ENCODE measurements at places on chromosomes 7 and 10.

GRCh38 chr10:3141351-3142005 lies 31.1 kb downstream of the PITRM1 start:
- no peak for DNase-seq

DNA sequence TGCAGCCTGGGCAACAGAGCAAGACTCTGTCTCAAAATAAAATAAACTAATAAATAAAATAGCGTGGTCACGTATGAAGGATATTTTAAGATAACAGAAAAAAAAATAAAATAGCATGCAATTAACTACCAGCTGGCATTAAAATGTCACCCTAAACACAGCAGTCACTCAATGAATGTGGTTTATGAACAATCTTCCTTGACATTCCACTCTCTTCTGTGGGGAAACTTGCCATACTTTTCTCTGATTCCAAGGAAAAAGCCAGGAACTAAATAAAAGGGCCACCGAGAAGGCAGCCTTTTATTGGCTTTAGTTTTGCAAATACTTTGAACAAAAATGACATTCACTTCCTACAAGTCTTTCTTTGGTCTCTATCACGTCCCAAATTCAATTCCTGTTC lies 266.6 kb downstream of the PARD3 start:
- DNase-seq = no peak

GRCh38 chr10:841535-841934 lies 90.0 kb downstream of the LARP4B start:
- no peak for DNase-seq

GRCh38 chr7:116984511-116984910 lies 31.2 kb downstream of the ST7 start:
- DNase-seq = no peak

GRCh38 chr10:70295321-70295720 lies 11.5 kb upstream of the NPFFR1 start:
- DNase-seq = no peak

DNA sequence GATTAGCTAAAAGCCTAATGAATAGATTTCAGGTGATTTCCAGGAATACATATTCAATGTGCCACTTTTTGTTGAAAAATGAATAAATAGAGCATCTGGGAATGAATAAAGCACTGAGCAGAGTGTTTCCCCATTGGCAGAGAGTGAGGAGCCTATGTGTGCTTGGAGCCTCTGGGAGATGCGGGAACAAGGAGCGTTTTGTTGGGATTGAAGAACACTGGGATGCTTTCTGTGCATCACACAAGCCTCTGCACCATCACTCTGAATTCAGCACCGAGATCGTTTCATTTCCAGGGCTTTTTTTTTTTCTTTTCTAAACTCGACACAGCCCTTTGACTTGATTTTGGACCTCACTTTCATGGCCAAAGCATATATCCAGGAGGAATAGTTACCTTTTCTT lies 111.4 kb downstream of the BAMBI start:
- no peak for DNase-seq

DNA sequence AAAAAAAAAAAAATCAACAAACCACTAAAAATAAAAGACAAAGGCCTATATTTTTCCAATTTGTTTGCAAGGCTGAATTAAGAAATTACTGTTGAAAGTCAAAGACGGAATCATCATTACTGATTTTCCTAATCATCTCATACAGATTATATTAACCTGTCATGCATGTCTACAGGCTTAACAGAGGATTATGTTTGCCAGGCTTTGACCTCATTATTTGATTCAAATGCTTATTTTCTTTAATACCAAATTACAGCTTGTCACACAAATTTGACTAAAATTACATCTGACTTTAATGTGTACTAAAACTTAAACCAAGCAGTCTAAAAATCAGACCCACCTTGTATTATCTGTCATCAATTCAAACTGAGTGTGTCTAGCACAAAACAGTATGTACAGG lies 21.2 kb downstream of the KIF5B start:
- no peak for DNase-seq

DNA sequence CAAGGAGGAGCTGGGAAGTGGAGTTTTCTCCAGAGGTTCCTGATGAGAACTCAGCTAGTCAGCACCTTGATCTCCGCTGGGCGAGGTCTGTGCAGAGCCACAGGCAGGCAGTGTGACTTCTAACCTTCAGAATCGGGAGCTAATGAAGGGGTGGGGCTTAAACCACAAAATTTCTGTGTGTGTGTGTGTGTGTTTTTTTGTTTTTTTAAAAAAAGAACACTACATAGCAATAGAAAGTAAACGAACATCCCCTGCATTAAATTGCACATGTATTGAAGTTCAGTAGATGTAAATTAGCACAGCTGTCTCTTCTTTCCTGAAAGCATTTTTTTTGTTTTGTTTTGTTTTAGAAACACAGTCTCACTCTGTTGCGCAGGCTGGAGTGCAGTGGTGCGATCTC lies 46.2 kb downstream of the RBM17 start:
- no peak for DNase-seq

DNA sequence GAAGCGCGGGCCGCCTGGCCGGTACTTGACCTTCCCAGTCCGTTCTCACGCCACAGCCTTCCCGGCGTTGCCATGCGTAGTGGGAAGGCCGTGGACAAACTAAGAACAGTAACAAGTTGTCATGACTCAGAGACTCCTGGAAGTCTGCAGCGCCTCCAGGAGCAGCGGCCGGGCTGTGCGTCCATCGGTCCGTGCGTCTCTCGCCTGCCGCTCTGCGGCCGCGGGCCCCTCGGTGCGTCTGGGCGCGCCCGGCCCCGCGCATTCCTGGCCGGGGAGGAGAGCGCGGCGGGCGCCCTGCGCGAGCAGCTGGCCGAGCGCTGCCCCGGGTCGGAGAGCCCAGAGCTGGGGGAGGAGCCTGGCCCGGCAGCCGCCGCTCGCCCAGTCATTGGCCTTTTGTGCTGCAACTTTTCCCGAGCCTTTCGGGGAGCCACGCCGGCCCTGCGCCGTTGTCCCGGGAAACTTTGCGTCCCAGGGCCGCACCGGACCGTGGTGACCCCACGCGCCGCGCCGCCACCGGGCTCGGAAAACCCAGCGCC lies 123.7 kb downstream of the TACC2 start:
- DNase-seq = peak; percentile 95

- no peak for DNase-seq
These were observed 254.5 kb downstream of the SORCS3 start for GRCh38 chr10:104895541-104895940.

DNA sequence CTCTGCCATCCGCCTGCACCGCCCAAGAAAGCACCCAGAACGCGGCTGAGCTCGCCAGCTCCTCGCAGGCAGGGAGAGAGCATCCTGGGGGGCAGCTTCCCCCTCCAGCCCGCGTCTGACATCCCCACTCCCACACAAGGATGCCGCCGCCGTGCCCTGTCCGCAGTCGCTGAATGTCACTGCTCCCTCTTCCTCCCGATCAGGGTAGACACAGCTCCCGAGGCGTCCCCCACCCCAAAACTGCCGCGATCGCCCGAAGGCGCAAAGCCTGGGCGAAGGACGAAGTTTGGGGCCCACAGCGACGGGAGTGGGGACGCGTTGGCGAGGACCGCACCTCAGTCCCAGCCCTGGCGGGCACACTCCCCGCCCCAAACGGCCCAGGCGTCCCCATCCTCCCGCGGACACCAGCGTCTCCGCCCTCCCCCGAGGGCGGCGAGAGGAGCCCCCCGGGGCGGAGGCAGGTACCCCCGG lies 1.5 kb upstream of the KAT6B start:
- no peak for DNase-seq

- no peak for DNase-seq
These were observed 46.5 kb downstream of the DRGX start for GRCh38 chr10:49349390-49349789.

GRCh38 chr10:58982470-58983239 lies 193.8 kb upstream of the PHYHIPL start:
- no peak for DNase-seq

DNA sequence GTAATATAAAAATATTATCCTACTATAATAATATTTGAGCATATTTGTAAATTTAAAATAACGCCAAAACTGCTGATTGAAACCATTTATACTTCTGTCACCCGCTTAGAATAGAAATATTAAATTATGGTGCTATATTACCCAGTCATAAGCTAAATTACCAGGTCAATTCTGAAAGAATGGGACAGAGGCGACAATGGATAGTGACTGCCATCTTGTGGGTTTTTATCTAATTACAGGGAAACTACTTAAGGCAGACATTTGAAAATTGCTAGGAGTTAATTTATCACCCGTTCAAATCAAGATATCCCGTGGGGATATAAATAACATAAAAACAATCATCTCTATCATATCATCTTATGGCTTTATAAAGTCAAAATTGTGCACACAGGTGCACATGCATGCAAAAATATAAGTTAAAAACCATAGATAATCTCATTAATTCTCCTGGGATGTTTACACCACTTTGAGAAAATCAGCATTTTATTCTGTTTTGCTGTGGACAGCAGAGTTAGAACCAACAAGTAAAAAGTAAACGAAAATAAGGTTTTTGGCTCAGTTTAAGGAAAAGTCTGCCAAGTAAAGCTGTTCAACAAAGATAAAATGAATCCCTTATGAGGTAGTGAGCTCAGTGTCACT lies 41.3 kb upstream of the HPSE2 start:
- DNase-seq = peak; percentile 43

DNA sequence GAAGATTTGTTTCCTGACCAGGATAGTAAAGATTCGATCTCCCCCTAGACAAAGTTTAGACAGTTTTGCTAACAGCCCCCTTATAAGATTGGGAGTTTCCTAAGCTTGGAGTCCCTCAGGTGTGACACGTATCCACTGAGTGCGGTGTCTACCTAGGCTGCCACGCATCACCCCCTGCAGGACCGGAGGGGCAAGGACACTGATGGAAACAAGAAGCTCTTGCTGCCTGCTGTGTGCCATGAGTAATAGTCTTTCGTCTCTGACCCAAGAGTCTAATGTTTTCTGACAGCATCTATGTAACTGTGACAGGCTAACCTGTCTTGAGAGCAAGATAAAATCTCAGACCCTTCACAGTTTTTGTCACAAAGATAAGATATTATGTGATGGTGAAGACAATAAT lies 173.5 kb downstream of the SEMA3E start:
- DNase-seq = peak; percentile 4

DNA sequence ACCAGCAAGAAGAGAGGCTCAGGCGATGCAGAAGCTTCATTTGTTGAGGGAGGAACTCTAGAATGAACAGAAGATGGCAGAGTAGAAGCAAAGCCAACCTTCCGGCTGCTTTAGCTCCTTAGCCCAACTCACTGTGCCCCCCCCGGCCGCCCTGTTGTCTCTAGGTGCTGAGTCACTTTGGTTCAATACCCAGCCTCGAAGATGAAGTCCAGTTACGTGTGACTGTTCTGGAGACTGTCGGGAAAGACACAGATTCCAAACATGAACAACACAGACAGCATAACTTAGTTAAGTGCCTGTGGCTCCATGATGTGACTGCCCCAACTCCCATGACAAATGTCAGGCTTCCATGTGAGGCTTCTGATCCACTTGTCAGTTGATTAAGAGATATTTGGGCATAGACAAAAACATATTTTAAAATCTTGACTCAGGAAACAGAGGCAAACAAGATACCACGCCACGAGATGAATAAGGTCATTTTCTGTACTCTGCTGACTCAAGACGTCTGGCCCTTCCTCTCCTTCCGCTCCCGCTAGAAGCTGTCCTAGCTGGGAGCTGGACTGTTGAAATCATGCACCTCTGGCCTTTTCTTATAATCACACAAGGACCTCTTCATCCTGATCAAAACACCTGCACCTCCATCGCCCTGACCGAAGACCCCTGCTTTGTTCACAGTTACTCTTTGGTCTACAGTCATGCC lies 199.3 kb downstream of the FRMD4A start:
- no peak for DNase-seq

- DNase-seq = peak; percentile 63
These were observed 39.8 kb downstream of the ATOH7 start for GRCh38 chr10:68192113-68192512.

- DNase-seq = no peak
These were observed 2.1 kb downstream of the CPED1 start for GRCh38 chr7:120990468-120991118.

DNA sequence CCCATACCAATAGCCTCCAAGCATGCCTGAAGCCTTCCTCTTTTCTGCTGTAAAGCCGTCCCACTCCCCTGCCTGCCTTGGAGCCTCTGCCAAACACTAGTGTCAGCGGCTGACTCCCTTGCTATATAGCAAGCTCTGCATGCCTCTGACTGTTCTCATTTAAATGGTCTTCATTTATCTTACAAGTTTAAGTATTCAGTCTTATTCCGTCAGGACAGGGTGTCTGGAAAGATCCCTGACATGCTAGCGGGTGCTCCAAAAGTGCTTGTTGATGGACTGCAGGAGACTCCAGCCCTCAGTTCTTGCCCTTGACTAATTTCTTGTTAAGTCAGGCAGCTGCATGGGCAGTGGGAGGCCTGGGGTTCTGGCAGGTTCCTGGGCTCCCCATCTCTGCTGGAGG lies 298.7 kb downstream of the GFRA1 start:
- no peak for DNase-seq

DNA sequence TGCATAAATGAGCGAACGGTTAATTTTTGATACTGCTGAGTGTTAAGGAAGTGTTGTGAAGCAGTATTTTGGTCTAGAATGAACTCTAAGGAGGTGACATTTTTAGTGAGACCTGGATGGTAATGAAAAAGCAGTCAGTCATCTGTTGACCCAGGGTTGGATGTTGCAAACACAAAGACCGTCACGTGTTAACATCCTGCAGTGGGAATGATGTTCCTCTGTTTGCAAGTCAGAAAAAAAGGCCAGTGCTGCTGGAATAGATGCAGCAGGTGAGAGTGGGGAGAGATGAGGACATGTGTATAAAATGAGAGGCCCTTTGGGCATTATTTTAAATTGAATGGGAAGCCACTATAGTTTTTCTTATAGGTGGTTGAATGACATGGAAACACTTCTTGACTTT lies 39.3 kb downstream of the INSYN2A start:
- no peak for DNase-seq

- DNase-seq = peak; percentile 34
These were observed 7.6 kb upstream of the ZNF503 start for GRCh38 chr10:75408911-75409885.

- DNase-seq = no peak
These were observed 35.5 kb downstream of the LYZL1 start for GRCh38 chr10:29324220-29324841.

DNA sequence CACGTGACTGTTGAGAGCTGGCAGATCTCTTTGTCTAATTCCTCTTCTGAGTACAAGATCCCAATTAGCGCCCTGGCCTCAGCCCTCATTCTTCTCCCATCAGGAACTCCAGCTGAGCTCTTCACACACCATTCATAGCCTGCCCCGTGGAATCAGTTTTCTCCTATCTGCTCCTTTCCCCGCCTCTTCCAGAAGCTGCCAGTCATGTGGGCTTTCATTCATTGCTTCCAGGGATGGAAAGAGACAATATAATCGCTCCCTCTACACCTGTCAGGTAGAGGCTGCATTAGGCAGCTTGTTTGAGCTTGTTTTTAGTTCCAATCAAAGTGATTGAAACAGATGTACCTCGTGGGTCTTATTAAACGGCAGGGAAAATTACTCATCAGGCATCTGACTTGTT lies 515.8 kb downstream of the TYW1 start:
- no peak for DNase-seq

GRCh38 chr7:102313997-102314780 lies 27.5 kb downstream of the SH2B2 start:
- no peak for DNase-seq

- no peak for DNase-seq
These were observed 5.9 kb downstream of the TNKS2 start for GRCh38 chr10:91804126-91804510.

All from fibroblast of mammary gland (primary cell).